ENCODE measurements at places on chromosomes 12 and 14.

DNA sequence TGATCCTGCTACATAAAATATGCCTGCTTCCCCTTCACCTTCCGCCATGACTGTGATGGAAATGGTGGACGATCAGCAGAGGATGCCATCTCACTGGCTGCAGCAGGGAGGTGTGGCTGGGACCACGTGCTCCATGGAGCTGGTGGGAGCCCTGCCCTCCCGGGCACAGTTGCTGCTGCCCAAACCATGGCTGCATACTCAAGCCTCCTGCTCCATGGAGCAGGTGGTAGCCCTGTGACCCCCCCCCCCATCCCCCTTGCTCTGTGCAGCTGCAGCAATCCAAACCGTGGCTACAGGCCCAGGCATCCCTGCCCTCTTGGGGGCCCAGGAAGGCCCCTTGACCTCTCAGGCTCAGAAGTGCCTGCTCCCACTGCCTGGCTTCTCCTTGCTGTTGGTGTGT is 597.5 kb upstream of the LMO3 start:
- no peak for DNase-seq

DNA sequence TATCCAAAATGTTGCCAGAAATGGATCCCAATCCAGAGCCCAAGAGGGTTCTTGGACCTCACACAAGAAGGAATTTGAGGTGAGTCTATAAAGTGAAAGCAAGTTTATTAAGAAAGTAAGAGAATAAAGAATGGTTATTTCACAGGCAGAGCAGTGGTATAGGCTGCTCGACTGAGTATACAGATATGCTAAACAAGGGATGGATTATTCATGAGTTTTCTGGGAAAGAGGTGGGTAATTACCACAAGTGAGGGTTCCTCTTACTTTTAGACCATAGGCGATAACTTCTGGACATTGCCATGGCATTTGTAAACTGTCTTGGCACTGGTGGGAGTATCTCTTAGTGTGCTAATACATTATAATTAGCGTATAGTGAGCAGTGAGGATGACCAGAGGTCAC is 73.6 kb downstream of the ETNK1 start:
- no peak for DNase-seq

GRCh38 chr14:53531156-53531555 is 378.0 kb upstream of the DDHD1 start:
- no peak for DNase-seq

- no peak for DNase-seq
Observed at GRCh38 chr12:26621932-26622331, 211.1 kb downstream of the ITPR2 start.

DNA sequence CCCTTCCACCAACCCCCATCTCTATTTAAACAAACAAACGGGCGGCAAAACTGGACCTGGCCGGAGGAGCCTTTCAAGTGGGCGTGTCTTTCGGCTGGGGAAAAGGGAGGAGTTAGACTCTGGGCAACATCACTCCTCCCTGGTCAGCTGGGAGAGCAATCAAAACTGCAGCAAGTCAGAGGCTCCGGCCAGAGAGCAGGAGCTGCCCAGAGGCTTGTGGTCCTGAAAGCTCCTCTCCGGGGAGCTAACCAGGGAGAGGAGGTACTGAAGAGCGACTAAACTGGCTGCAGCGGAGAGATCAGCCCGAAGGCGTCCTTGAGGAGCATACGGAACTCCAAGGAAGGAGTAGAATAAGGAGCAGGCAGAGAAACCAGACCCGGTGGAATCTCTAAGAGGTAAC is at the start of gene NEUROD4:
Gene NEUROD4 (plus strand): TSS at position 191 of the 400 bp plus-strand sequence. CDS start 6,466 bp downstream, outside the sequence.
- peak; percentile 24 for DNase-seq

- DNase-seq = no peak
Observed at GRCh38 chr12:89731614-89732013, 23.0 kb upstream of the ATP2B1 start.
